Stimulated activated CD4-positive, alpha-beta T cell treated with anti-CD3 and anti-CD28 coated beads, Interleukin-12 subunit alpha, Interleukin-12 subunit beta, amount 100 ng/mL, for 48 hours (primary cell): ENCODE measurements at places on chromosomes 4 and X.
A peak's percentile ranks its signal among the peaks of the same experiment; 100 is the strongest.

GRCh38 chr4:17448689-17449088, 63.2 kb downstream of the QDPR start:
- DNase-seq = no peak

DNA sequence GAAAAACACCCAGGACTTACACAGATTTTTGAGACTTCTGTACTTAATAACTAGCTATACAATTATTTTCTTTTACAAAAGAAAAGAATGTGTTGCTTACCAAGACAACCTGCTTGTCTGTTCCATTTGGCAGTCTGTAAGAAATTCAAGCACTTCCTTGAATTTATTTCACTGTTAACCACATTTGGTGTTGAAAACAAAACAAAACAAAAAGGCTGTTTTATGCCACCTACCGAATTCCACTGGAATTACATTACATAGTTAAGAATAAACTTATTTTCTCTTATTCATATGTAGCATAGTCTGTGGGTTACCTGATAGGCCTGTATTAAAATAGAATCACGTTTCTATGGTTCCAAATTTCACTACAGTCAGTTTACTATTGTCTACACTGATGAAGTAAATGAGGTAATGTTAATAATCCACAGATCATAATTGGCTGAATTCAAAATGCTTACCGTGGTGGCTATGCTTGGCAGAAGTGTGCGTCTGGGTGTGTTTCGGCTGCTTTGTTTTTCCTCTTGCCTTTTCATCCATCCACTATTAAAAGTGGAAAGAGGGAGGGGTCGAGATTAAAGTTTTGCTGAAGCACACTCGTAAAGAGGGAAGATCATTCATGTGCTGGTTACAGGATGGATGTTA, at the start of gene TLR1:
Gene TLR1 (minus strand): TSS at position 138 of the 642 bp plus-strand sequence. CDS start 5,960 bp downstream, outside the sequence.
- peak; percentile 31 for DNase-seq

DNA sequence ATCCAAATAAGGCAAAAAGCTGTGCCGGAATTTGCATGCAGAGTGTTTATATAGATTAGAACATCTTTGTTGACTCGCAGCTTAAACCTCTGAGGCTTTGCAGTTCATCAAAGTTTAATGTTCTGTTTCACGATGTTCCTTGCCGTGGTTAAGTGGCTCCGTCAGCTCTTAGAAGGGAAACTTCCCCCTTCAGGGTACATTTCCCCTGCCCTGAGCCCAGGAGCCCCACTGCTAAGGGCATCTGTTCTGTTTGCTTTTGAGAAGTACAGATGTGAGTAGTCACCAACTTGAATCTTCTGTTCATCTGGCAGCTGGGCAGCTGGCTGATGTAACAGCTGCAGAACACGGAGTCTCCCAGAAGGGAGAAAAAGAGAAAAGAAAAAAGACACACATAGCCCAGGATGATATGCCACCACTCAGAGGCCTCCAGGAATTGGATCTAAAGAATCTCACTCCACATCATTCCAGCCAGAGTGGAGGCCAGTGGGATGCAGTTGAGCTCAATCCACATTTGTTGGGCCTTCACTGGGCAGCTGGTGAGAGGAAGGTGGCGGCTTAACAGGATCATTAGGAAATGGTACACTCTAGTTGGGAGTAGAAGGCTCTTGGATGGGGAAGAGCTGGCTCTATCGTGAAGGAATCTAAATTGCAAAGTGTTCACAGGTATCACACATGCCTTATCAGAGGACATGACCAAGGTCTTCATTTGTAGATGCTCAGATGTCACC, 178.7 kb upstream of the RBPJ start:
- DNase-seq = no peak

- DNase-seq = no peak
Observed at GRCh38 chr4:127484117-127484516, 148.6 kb upstream of the INTU start.

GRCh38 chr4:185276036-185276435, 66.6 kb downstream of the SNX25 start:
- no peak for DNase-seq

- DNase-seq = no peak
Observed at GRCh38 chrX:149511081-149511480, 6.0 kb upstream of the IDS start.

GRCh38 chr4:67288964-67289363, 256.3 kb downstream of the CENPC start:
- DNase-seq = no peak

GRCh38 chrX:69073241-69073640, 92.0 kb downstream of the PJA1 start:
- DNase-seq = no peak

DNA sequence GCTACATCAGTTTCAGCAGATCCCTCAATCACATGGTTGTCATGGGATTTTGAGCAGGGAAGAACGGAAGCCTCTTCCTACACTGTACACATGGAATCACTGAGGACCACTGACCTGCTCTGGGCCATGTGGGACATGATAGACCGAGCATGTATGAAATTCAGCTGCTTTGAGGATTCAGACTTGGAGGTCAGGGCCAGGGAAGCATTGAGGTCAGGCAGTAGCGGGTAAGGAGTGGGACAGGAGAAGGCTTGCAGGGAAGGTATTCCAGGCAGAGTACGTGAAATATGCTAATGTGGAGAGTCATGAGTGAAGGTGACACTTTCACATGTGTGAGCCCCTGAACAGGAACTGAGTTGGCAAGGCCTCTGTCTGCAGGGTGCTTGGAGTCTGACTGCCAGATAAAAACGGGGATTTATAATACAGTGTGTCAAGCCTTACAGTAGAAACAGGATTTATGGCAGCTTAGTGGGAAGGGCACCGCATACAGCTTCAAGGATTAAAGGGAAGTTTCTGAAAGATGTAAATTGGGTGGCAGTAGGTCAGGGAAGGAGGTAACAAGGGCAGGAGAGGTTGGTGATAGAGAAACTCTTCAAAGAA, 111.7 kb downstream of the STK32B start:
- DNase-seq = no peak

DNA sequence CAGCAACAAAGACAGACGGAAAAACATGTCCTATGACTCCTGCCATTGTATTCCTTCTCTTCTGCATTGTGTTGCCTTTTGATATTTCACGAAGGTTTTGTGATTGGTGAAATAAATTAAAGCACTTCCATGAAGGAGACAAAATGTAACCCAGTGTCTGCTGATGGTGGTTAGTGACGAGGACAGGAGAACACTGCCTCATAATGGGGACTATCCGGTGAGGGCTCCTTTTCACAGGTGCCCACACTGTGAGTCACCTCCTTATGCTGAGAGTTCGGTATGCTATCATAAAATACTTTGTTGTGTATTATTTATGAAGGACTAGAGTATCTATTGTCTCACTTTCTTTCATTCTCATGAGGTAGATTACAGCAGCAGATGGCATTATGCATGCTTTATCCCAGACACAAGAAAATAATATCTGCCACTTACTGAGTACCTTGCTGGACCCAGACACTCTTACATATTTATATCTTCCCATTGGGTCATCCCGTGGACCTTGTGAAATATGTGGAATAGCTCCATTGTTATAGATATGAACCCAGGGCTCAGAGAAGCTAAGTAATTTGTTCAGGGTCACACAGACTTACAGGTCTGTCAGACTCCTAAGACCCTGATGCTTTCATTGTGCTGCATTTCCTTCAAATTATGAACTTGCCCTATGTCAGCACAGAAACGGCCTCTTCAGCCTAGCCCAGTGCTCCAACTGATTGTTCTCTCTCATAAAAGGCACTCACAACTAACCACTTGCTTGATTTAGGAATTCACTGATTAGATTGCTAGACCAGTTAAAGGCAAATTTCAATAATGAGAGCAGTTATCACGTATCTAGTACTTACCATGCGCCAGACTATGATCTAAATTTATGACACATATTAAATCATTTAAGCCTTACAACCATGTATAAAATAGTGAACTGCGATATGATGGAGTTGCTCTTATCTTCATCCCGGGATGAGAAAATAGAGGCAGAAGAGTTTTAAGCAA, 31.2 kb downstream of the PLS3 start:
- DNase-seq = no peak

GRCh38 chr4:176849076-176849475, 56.4 kb upstream of the VEGFC start:
- DNase-seq = no peak

DNA sequence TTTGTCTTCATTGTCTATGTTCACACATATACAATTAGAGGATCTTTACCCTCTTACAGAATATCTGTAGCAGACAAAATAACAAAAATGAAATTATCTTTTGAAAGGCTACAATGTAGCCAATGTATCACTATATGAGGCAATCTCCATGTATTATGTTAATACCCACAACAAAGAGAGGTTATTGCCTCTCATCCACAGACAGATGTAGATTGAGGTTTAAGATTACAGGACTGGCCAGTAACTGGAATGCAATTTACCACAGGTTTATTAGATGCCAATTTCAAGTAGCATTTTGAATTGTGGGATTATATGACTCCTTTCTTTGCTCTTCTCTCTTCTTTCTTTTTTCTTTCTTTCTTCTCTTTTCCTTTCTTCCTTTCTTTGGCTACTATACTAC, 242.6 kb downstream of the ANKRD50 start:
- DNase-seq = no peak

DNA sequence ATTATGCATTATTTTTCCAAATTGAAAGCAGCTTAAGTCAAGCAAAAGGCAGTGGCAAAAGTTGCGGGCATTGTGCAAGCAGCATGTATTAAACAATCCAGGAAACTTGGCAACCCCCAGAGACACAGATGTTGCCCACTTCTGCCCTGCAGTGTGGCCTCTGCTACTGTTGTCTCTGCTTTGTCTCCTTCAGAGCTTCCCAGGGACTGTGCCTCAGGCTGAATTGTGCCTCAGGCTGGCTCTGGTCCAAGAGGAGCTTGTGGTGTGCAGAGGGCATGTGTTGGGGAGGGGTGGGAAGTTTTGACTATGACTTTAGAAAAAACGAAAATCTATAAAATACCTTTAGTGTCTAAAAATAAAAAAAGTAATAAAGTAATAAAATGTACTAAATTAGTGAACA, 201.4 kb downstream of the CCSER1 start:
- DNase-seq = no peak
